ENCODE measurements at places on chromosomes 13 and 19.

DNA sequence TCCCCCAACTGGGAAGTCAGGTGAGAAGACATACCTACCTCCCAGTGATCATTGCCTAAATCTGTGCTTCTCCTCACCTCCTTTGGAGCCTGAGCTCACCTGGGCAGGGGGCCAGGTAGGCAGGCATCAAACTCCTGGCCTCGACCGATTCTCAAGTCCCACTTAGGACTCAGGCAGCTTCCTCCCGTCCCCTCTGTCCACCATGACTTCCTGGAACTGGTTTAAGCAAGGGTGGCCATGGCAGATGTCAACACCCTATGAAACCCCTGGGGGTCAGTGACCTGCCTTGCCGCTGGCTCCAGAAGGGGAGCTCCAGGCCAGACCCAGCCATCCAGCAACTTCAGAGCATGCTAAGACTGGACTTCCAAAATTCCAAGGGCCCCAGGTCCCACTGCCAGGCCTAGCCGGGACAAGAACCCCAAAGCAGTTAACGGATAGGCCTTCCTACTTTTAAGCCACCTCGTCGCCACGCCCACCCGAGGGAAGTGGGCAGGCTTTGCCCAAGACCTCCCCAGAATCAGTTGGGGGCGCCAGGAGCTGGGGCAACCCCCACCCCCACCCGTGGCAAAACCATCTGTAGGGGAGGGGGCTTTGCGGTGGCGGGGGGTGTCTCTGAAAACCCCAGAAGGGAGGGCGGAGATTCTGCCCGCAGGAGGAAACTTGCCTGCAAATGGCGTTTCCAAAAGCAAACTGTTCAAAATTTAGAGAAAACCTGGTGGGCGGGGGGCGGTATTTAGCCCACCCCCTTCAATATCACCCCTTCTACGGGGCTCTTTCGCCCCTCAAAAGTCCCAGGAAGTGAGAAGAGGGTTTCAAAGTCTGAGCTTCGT, 657 bp downstream of the PLIN3 start:
- DNase-seq = no peak

DNA sequence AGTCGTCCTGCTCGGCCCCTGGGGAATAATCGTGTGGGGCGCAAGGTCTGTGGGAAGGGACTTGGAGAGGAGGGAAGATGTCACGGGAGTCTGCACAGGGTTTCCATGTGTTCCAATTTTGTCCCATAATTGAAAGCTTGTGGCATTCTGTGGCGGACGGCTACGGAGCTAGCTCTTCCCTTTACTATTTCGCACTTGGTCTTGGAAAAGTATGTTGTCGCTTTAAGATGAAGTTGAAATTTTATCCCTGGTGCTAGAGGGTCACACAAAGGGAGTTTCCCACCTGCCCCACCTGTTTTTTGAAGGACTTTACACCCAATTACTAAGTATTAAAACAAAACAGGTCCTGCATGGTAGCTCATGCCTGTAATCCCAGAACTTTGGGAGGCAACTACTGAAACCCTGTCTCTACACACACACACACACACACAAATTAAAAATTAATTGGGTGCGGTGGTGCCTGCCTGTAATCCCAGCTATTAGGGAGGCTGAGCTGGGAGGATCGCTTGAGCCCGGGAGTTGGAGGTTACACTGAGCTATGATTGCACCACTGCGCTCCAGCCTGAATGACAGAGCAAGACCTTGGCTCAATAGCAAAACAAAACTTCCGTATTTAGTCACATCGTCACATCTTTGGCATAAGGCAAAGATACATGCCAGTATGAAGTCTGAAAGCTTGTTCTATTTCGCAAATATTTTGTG, 967 bp upstream of the TPT1 start:
- peak; percentile 13 for DNase-seq

- DNase-seq = no peak
These were observed 193.3 kb downstream of the PCDH9 start for GRCh38 chr13:67036699-67037457.

- DNase-seq = no peak
These were observed 10.5 kb downstream of the RPL36 start for GRCh38 chr19:5700455-5701092.

- DNase-seq = no peak
These were observed 35.6 kb upstream of the SPATA13 start for GRCh38 chr13:24124789-24125476.

DNA sequence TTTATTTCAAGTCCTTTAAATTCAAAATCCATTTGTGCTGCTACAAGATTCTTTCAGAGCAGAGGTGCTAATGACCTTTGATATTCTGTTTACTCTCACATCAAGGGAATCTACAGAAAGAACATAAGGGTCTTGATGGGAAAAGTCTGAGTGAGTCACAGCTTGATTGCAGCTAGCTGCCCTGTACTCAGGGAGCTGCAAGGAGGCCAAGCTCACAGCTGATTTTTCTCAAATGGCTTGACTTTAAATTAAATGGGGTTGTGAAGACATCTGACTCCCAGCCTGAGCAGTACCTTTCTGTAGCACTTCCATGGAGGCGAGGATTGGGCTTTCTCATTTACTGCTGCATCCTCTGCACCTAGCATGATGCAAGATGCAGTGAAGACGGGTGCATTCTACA, 62.5 kb downstream of the RAP2A start:
- DNase-seq = no peak

DNA sequence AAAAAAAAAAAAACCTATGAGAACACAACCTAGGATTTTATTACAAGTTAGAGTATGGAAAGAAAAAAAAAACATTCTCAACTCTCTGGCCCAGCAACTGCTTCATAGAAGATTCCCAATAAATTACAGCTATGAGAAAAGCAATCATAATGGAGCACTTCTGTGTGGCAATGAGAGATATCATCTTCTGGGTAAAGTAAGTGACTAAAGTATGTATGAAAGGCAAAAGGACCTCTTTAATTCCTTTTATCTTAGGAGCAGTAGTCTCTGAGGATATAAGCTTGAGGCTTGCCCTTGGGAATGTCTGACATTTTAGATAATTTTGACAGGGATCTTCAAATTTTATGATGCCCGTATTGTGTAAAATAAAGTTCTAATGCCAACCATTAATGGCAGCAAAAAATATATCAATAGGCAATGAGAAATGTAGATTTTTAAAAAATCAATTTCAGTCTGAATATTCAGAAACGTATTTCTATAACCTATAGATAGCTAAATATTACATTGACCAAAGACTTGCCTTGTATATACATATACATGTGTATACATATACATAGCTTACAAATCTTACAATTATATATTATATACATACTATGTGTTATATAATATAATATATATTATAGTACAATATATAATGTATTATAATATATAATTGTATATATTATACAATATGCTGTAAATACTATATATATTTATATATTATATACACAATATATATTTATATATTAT, 823.9 kb upstream of the SLITRK1 start:
- DNase-seq = no peak

DNA sequence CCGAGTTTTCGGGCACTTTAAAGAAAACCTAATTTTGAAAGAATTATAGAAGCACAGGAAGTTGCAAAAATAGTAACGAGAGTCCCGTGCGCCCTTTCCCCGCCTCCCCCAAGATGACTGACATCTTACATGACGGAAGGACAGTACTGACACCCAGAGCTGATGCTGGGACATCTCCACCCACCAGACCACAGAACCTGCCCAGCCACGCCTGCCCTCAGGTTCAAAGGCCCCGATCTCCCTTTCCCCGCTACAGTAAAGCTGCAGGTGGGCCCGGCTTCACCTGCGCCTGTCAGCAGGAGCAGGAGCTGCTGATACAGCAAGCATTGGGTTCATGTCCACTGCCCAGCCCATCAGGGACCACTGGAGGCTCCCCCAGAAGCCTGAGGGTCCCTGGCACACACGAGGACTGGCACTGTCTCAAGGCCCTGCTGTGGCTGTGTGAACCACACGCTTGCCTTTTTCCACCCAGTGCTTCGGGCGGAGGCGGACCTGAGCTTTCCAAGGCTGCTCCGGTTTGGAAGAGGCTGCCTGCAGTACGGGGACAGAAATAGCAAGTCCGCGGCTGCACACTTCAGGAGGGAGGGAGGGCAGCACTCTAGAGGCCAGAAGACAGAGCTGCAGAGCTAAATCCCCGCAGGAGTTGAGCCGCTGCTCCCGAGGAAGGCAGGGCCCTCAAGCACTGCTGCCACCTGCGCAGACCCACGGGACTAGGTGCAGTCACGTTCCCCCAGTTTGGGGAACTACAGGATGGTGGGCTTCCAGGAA, 8.7 kb downstream of the MAP2K2 start:
- no peak for DNase-seq

- DNase-seq = no peak
These were observed 159.6 kb upstream of the ATXN8OS start for GRCh38 chr13:69948016-69948415.

GRCh38 chr13:100508996-100509395, 79.6 kb downstream of the GGACT start:
- DNase-seq = no peak

DNA sequence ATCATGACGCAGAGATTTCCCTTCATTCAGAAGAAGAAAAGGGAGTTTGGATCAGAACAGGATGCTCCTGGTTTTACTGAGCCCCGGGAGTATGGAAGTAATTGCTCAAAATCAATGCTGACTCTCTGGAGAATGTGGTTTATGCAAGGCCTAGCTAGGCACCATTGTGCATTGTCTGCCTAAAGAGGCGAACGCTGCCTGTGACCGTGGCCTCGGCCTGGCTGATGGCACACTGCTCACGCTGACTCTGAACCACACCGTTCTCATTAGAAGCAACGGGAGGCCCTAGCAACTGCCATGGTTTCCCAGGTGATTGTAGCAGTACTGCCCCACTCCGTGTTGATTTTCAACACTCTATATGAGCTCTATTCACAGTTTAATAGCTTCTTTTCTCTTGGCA, 41.7 kb upstream of the UBL3 start:
- DNase-seq = no peak

DNA sequence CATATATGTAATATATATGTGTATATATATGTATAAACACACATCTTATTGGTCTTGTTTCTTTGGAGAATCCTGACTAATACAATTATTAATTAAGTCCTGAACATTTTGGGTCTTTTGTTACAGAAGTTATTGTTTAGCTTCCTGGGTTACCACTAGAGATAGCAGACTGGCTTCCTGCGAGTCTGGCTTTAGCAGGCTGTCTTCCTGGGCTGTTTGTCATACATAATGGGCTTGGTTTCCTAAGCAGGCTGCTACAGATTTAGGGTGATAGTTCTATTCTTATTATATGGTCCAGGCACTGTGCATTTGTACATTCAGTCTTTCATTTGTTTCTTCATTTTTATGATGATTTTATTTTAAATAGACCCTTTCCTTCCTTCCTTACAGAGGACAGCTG, 312.0 kb upstream of the TMTC4 start:
- DNase-seq = no peak

DNA sequence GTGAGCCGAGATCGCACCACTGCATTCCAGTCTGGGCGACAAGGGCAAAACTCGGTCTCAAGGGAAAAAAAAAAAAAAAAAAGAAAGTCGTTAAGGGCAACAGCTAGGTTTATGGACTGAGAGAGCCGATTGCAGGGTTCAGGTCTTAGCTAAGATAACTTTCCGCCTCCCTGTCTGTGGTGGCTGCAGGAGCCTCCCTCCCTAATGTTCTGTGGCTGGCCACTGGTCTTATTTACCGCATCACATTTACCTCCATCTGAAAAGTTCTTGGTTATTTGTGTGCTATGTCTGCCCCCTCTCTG, 722 bp upstream of the CRTC1 start:
- no peak for DNase-seq

- DNase-seq = no peak
These were observed 22.0 kb downstream of the USPL1 start for GRCh38 chr13:30639671-30640070.

Data from HuH-7 (cell line).